Brain microvascular endothelial cell (primary cell): ENCODE measurements at places on chromosomes 5 and 9.

DNA sequence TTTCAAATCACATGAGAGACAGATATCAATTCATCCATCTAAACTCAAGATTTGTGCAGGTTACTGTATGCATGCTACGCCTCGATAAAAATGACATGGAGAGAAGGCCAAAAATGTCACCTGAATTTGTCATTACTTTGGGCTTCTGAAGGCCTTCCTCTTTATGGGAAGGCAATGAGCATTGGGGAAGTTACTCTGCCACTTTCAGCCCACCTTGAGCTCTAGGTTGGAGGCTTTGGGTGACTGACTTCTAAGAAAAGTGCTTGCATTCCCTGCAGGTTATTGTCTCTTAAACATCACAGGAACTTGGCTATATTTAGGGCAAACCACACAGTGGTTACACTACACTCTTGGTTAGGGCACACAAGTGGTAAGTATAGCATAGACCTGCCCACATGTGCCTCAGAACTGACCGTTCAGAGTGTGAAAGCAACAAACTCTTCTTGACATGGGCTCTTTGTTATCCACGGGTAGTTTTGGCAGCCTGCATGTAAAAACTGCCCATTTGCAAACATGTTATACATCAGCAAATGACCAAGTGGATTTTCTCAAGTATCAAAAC is 169.5 kb downstream of the ZNF608 start:
- no peak for DNase-seq

- DNase-seq, result no peak
Measured at GRCh38 chr5:56052735-56053134, 58.0 kb upstream of the IL6ST start.

DNA sequence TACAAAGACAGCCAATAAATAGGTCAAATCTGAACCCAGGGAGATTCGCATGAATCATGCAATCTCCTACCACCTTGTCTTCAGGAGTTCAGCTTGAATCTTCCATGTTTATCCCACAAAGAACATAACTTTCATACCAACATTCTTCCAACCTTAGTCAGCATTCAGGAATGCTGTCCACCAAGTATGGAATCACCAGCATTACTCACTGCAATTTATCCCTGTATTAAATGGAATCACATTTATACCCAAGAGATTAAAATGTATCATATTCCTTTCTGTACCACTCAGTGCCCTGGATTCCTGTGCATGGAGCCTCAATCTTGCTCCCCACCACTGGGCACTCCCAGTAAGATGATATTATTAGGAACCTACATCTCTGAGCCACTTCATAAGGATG is 162.6 kb downstream of the GLIS3 start:
- peak; percentile 92 for DNase-seq

DNA sequence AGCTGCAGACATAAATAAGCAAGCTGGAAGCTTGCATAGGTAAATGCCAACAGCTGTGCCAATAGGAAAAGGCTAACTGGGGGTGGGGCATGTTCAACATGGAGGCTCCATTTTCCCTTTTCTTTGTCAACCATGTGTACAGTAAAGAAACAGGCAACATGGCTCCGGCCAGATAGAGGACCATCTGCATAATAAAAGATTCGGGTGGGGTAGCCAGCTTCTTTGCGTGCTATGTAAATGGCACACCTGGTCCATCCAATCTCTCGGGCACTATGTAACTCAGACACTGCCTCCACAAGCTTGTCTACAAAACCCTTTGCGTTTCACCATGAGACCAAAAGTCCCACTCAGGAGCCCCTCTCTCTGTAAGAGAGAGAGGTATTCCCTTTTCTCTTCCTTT is 41.7 kb upstream of the DENND4C start:
- no peak for DNase-seq

GRCh38 chr5:14216372-14216771 is 73.2 kb downstream of the TRIO start:
- DNase-seq, result no peak

DNA sequence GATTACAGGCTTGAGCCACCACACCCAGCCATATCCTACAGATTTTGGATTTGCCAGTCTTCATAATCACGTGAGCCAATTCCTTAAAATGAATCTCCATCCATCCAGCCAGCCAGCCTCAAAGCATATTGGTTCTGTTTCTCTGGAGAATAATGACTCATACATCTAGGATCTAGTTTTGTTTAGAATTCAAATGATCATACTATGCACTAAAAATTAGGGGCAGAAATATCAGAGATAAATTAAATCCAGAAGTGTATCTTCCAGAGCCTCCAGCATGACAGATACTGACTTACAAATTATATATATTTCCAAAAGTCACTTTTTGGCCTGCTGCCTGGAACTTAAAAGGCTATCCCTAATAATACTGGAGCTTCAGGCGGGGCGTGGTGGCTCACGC is 119.1 kb upstream of the NR5A1 start:
- DNase-seq, result no peak

- DNase-seq, result no peak
Measured at GRCh38 chr5:149740341-149740740, 10.2 kb downstream of the PPARGC1B start.

- peak; percentile 74 for DNase-seq
Measured at GRCh38 chr5:82991678-82992323, 85.4 kb downstream of the TMEM167A start.

DNA sequence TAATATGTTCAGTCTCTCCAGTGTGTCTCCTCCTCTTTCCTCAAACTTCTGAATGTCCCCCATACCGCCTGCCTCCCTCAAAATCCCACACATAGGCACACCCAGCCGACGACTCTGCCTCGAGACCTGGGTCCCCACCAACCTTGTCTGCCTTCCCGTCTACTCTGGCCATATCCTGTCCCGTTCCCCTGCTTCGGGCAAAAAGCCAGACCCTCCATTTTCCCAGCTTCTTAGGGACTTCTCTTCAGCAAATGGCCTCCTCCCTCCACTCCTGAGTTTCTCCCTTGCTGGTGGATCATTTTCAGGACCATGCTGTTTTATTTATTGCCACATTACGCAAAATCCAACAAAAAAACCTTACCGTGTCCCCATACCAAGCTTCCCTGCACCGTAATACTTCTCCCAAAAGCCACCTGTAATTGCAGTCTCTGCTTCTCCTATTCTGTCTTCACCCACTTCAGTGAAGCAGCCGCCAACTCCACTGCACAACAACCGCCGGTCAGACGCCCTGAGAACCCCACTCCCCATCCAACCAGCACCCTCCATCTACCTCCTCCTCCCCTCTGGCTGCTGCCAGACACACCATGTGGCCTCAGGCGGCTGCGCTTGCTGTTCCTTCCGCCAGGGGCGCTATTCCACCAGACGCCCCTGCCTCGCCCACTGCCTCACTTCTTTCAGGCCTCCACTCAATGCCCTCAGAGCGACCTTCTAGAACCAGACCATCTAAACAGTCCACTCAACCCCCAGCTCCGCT is 117.0 kb downstream of the TRPM6 start:
- peak; percentile 5 for DNase-seq

GRCh38 chr9:128081056-128081455 is 13.0 kb downstream of the SLC25A25 start:
- DNase-seq, result peak; percentile 91

GRCh38 chr9:126696401-126697145 is 82.8 kb downstream of the LMX1B start:
- no peak for DNase-seq

GRCh38 chr5:165134155-165134554 is 1628.7 kb downstream of the MAT2B start:
- DNase-seq, result no peak

- peak; percentile 96 for DNase-seq
Measured at GRCh38 chr5:136020383-136021015, 8.3 kb upstream of the TGFBI start.

DNA sequence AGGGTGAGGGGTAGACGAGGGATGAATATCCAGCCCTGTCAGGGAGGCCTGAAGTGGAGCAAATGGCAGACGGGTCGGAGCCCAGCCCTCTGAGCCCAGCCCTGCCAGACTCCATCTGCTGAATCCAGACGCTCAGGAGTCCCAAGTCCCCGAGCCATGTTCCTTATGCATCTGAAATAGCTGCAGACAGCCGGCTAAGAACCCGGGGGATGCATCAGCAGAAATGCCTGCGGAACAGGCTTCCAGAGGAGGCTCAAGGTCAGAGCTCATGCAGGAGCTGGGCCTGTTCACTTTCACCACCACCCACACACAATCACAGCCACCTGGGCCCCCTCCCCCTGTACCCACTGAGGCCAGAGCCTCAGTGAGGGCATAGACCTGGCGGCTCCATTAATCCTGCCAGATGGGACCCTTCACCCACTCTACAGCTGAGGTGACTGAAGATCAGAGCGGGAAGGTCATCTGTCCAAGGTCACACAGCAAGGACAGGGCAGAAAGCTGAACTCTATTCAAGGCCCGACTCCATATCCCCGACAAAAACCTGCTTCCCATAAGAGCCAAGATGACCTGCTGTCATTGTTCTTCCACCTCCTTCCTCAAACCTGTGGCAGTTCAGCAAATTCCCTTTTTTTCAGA is 24.4 kb upstream of the AKNA start:
- no peak for DNase-seq

DNA sequence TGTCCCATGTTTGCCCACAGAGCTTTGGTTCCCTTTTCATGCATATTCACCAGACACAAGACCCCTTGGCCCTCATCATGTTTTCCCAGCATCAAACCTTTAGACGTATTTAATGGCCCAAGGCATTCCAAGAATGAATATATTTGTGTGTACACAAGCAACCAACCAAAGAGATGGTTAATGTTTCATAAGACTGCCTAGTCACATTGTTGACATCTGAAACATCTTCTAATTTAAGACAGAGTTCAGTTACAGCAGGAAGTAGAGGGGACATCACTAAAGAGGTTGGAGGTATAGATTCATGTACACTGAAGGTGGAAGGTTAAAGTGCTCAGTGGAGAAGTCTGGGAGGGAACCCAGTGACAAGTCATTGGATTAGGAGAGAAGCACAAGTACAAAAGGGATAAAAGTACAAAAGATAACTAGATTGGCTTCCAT is 49.1 kb downstream of the SUSD1 start:
- DNase-seq, result no peak

DNA sequence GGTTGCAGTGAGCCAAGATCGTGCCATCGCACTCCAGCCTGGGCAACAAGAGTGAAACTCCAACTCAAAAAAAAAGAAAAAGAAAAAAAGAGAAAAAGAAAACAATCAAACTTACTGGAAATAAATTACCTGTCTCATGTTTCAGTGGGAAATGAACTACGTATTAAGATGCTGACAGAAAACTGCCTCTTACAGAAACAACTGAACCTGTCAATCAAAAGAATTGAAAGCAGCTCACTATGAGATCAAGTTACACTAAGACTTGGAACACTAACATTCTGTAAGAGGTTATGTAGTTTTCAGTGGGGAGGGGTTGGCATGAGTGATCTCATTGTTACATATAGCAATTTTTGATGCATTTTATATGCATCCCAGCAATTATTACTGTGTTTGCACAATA is 64.4 kb upstream of the SPATA31E1 start:
- DNase-seq, result no peak

- no peak for DNase-seq
Measured at GRCh38 chr9:101162231-101162630, 133.7 kb downstream of the PLPPR1 start.

- DNase-seq, result peak; percentile 38
Measured at GRCh38 chr5:139392678-139393496, 2.0 kb downstream of the PROB1 start.

DNA sequence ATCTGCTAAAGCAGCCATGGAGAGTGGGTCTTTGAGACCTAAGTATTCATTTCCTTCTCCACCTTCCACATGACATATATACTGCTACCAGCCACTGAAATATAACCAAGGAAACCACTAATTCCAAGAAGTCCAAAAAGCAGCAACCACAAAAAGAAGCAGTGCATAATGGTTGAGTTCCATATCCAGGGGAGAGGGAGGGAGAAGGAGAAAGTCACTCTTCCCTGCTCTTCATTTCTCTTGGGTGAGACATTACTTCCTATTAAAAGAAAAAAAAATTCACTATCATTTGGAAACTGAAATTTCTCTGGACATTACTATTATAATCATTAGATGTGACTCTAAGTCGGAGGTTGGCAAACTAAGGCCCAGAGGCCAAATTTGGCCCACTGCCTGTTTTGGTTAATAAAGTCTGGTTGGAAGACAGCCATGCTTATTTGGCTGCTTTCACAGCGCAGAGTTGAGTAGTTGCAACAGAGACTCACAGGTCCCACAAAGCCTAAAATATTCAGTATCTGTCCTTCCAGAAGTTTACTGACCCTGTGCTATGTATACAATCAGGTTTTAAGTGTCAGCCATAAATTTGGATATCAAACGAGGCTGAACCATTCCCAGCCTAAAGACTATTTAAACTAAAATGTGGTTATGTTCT is 168.6 kb downstream of the MPDZ start:
- no peak for DNase-seq
